ENCODE measurements at places on chromosomes 6 and 20. TPM values are rescaled to one million over a fixed set of nuclear protein-coding genes. Genes with fewer than 3 reads are reported as not detected.

DNA sequence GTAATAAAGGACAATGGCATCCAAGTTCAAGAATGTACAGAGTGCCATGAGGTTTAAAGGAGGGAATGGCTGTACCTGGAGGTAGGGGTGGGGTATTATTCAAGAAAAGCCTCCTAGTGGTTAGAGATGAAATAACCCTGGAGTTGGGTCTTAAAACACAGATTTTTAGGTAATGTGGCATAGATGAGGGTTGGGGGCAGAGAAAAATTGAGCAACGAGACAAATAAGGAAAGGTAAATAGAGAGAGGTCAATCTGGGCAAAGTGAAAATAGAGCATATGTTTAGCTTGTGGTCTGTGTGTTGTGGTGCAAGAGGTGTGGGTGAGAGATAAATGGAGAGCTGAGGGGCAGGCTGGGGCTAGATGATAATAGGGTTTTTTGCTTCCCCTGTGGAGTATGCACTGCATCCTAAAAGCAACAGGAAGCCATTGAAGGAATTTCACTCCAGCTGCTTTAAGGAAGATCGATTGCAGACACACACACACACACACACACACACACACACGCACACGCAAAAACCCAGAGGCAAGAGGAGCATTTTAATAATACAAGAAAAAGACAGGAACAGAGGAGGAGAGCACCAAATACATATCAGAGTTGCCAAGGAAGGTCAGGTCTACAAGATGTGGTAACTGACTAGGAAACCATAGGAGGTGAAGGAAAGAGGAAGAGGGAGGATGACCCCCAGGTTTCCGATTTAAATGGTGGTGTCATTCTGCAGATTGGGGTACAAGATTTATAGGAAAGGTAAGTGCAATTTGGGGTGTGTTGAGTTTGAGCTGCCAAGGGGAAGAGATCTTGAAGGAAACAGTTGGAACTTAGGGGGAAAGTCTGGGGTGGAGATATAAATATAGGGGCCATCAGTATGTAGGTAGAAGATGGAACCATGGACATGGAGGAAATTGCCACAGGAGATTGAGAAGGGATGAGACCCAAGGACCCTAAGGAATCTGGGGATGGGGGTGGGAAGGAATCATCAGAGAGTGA lies 31.3 kb upstream of the ADGRF1 start:
- H3K27me3 ChIP-seq, result peaks cover 23% of the 10 kb centered on the region
- no peak overlapping the region for H3K27ac ChIP-seq
- H3K36me3 ChIP-seq, result no peaks in the 10 kb centered on the region
- no peak for DNase-seq
- H3K4me1 ChIP-seq, result no peaks in the 10 kb centered on the region

Gene PLAGL1
- 4.5 TPM for total RNA-seq

Gene SNAP25
- total RNA-seq, result not detected

DNA sequence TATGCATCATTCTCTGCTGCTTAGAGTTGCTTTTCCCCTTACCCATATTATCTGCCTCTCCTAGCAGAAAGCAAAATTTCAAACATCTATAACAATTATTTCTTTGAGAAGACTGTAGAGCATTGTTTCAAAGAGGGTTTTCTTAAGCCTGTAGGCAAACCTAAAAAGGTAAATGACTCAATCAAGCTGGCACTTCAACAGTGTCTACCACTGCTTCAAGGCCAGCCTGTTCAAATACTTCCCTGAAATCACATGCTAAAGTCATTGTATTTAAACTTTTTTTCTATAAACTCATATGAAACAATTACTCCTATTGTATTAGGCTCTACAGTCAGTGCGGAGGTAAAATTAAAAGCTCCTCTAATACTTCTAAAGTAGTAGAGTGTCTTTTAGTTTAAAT lies 87.1 kb downstream of the OGFRL1 start:
- H3K4me3 ChIP-seq, result no peak overlapping the region
- H3K27me3 ChIP-seq, result peaks cover 20% of the 10 kb centered on the region
- DNase-seq, result no peak
- H3K4me1 ChIP-seq, result no peaks in the 10 kb centered on the region
- no peaks in the 10 kb centered on the region for H3K36me3 ChIP-seq
- H3K27ac ChIP-seq, result no peak overlapping the region

- DNase-seq, result no peak
- H3K27me3 ChIP-seq, result no peaks in the 10 kb centered on the region
- H3K4me1 ChIP-seq, result no peaks in the 10 kb centered on the region
- no peak overlapping the region for H3K27ac ChIP-seq
- H3K36me3 ChIP-seq, result no peaks in the 10 kb centered on the region
- no peak overlapping the region for H3K4me3 ChIP-seq
These were observed 683.6 kb downstream of the BCKDHB start for GRCh38 chr6:80789912-80790570.

Data from activated CD4-positive, alpha-beta T cell treated with anti-CD3 and anti-CD28 coated beads, Interleukin-2, amount 10 ng/mL, durations not matched to agents 7 days and 5 days (primary cell).